Ovary (tissue), 10 donors: ENCODE measurements at places on chromosomes 2 and 18. TPM values are rescaled to one million over a fixed set of nuclear protein-coding genes. Genes with fewer than 3 reads are reported as not detected.
A peak's percentile ranks its signal among the peaks of the same experiment; 100 is the strongest.

The CPLX4 gene
- not detected for total RNA-seq

The GBX2 gene
- total RNA-seq = not detected

The XPO1 gene
- 93.5 TPM for total RNA-seq

The SATB2 gene
- 3.9 TPM for total RNA-seq

The GNAL gene
- 4.4 TPM for total RNA-seq

The OSBPL6 gene
- total RNA-seq = 1.0 TPM

The ARHGAP15 gene
- 1.7 TPM for total RNA-seq

The ACOXL gene
- total RNA-seq = 0.23 TPM

The PIEZO2 gene
- total RNA-seq = 3.0 TPM

The COL3A1 gene
- 347 TPM for total RNA-seq

The PLEK gene
- total RNA-seq = 1.9 TPM

The FKBP7 gene
- total RNA-seq = 59.0 TPM

DNA sequence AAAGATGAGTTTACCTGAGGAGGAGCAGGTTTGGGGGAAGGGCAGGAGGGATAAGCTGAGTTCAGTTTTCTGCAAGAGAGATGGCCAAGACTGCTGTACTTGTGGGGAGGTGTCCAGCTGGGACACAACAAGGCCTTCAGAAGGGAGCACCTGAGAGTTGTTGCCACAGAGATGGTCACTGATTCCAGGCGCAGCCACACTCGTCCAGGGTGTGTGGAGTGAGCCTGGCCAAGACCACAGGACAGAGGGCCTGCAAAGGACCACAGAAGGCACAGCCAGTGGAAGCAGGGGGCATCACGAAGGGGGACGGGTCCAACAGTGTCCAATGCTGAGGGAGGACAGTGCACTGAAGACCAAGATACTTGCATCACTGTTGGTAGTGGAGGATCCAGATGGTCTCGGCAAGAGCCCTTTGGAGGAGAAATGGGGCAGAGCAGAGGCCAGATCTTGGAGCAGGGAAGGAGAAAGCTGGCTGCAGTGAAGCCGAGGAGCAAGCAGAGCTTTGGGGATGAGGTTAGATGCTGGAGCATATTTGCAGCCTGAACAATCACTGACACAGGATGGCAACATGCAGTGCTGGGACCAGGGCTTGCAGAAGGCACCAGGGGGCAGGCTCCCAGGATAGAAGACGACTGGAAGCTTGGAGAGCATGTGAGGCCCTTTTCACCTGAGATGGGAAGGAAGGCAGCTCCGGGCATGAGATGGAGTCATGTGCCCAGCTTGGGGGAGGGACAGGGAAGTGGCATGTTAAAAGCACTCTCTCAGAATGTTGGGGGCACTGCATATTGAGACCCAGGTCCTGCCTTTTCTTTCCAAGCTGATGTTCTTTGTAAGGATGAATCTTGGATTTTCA is 214.0 kb downstream of the CYP26B1 start:
- no peak for DNase-seq

DNA sequence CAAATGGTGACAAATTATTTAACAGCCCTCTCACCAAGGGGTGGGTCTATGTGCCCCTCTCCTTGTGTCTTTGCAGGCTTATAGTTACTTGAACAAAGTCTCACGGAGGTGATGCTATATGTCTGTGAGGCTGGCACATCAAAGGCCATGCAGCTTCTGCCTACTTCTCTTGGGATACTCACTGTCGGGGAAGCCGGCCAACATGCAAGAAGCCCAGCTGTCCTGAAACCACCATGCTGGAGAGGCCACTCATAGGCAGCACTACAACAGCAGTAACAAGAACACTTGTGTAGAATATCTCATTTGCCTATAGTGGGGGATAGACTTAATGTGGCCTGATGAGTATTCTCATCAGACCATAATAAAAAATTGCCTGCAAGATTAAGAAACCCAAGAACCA is 233.7 kb upstream of the NCKAP5 start:
- no peak for DNase-seq

- DNase-seq = no peak
Observed at GRCh38 chr2:48695991-48696390, 59.5 kb downstream of the LHCGR start.

- DNase-seq = peak; percentile 16
Observed at GRCh38 chr2:240458044-240458899, 22.8 kb downstream of the GPC1 start.

DNA sequence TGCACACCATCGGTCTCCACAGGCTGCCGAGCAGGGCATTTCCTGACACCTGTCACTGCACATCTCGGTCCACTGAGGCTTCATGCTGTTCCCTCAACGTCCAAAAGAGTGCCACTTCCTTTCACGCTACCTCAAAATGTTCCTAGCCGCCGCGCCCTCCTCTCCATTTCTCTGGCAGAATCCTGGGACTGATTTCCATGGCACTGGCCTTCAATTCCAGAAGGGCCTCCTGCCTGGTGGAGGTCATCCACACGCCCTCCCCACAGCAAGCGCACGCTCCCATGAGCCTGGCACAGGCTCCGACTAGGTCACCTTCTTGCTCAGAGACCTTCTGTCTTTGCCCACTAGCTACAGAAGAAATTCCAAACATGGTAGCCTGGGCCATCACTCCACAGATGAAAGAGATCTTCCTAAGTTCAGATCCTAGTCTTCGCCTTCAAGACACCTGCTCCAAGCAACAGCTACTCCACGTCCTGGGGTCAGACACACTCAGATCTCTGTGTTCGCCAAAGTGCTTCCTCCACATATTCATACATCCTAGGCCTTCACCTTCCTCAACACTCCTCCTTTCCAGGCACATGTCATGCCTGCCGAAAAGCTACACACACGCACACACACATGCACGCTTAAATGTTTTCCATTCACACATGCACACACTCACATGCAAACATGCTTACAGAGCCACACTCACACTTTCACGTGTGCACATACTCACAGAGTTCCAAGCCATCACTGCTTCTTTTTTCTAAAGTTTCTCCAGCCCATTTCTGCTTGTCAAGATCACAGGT is 94.0 kb downstream of the PXDN start:
- no peak for DNase-seq

- no peak for DNase-seq
Observed at GRCh38 chr2:193228276-193228675, 1033.5 kb upstream of the TMEFF2 start.

DNA sequence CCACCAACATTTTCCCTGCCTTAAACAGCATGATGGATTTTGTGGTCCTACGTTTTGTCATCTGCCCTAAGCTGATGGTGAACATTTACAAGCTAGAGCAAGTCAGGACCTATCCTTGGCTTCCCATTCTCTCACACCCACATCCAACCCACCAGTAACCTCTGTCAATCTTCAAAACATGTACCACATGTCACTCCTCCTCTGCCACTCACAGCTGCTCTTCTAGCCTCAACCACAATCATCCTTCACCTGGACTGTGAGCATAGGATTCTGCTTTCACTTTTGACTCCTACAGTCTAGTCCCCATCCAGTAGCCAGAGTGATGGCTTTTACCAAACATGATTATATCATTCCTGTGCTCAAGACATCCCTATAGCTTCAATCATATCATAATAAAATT is 279.8 kb upstream of the DLGAP1 start:
- no peak for DNase-seq

GRCh38 chr18:8615397-8616027 is 6.3 kb downstream of the RAB12 start:
- no peak for DNase-seq

DNA sequence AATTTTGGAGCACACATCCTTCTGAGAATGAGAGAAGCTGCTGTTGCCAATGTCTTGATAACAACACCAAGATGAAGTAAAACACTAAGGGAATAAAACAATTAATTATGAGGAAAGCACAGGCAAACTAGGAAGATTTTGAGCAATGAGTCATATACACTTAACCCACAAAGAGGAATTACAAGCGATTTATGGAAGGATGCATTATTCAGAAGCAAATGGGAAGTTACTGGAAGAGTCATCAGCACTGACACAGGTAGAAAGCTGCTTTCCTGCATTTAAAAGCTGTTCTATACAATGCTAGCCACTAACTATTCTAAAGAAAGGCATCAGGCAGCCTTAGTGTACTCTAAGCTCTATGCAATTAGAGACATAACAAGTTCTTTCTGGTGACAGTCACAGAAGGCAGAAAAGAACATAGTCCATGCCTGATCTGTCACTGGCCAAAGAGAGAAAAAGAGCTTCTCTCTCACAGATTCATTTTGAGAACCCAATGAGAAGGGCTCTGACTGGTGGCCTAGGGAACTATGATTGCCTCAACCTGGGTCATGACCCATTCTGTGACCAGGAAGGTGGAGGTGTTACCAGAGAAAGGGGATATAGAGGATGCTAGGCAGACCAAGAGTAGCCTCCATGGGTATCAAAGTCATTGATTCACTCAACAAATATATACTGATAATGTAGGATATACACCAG is 45.4 kb downstream of the M1AP start:
- no peak for DNase-seq

DNA sequence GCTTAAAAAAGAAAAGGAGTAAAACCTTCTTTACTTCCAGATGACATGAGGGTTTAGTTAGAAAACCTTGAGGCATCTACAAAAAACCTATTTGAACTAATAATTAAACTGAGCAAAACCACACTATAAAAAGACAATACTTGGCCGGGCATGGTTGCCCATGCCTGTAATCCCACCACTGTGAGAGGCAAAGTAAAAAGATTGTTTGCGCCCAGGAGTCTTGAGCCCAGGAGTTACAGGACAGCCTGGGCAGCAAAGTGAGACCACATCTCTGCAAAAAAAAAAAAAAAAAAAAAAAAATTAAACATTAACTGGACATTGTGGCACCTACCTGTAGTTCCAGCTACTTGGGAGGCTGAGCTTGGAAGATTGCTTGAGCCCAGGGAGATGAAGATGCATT is 502.8 kb upstream of the LRRTM4 start:
- no peak for DNase-seq

- peak; percentile 53 for DNase-seq
Observed at GRCh38 chr18:11995445-11996189, 14.3 kb downstream of the IMPA2 start.

GRCh38 chr18:13745696-13746095 is 19.2 kb downstream of the RNMT start:
- no peak for DNase-seq

- no peak for DNase-seq
Observed at GRCh38 chr2:123495241-123495640, 529.8 kb upstream of the CNTNAP5 start.

- no peak for DNase-seq
Observed at GRCh38 chr2:143125717-143126116, 3.5 kb upstream of the ARHGAP15 start.

- DNase-seq = no peak
Observed at GRCh38 chr2:46666754-46667153, 187.4 kb downstream of the TMEM247 start.

GRCh38 chr2:54810246-54810645 is 86.8 kb downstream of the EML6 start:
- DNase-seq = no peak

DNA sequence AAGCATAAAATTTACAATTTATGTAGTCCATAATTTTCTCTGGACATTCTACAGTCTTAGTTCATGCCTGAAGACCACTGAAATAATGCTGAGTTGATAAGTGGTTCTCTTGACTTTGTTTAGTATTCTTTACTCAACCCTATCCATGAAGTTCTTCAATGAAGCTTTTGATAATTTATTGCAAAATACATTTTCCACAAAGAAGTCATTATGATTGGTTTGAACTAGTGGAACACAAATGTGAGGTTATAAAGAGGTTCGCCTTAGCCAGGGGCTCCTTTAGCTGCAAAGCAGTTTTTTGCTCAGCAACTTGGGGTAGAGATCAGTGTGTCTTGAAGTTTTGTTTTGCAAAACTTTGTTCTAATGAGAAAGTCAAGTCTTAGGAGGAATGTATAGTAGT is 5.9 kb downstream of the BCL2L11 start:
- DNase-seq = no peak

DNA sequence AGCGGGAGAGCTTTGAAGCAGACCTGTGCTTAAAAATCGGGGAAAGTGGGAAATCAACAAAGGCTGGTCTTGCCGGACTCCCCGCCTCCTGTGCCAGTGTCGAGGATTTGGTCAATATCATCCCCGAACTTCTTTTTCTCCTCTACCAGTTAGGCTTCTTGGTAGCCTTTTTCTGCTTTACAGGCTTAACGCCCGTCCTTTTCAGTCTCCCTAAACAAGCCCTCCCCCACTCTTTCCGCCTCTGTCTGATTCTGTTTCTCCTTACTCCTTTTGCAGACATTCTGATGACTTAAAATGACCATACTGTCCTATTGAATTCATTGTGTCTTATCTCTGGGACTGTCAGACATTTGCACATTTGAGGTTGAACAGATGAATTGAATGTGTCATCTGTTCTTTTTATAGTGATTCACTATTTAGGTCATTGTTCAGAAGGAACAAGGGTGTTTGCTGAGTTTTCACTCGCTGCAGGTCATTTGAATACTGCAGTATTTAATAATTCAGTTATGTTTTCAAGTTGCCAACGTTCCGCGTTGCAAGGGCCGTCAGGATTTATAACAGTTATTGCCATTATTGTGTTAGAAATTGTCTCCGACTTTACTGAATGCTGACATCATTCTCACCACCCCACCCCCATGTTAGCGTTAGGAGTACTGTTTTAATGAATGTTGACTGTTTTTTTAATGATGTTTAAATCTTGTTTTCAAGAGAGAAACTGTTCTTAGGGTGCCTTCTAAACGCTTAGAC is 1.1 kb downstream of the ITGAV start:
- DNase-seq = no peak

DNA sequence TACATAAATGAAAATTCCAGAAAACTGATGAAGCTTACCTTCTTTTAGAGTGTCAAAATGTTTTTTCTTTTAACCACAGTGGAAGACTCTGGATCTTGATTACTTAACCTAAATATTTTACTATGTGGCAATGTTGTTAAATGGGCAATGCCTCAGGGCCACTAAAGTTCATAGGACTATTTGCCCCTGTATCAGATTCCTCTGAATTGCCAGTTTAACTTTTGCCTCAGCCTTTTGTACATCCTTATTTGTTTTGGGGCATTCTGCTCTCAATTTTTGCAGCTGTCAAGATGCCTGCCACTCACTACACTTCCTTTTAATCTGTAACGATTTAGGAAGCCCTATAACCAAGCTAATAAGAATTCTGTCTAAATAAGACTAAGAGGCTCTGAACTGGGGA is 31.7 kb upstream of the SERTAD2 start:
- DNase-seq = no peak

- no peak for DNase-seq
Observed at GRCh38 chr2:85326406-85327159, 1.2 kb downstream of the TGOLN2 start.

DNA sequence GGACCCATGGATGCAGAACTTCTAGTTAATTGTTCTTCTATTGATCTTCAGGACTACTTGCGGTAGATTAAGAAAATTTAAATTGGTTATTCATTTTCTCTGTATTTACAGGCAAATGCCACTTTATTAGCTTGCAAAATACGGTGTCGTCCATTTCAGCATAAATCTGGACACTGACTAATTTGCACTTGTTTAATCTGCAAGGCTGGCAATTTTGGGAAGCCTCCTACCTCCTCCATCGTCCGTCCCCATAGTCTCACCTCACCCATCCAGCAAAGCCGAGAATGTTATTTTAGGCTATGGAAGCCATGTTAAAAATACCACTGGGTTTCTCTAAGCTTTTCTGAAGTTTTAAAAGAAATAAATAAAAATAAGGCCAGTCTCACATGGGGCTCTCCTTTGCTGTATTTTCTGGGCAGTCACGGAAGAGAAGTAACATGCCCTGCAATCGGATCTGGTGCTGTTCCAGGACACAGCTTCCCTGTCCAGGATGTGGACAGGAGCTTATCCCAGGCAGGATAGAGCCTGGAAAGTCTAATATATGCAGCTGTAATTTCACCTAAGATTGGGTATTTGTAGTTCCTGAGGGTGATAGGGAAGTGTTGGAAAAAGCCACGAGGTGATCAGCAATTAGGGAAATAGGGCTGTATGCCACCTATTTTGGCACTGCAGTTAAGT is 17.4 kb downstream of the TMEM178A start:
- DNase-seq = no peak
